Smooth muscle cell of bladder (primary cell): ENCODE measurements at places on chromosomes 6 and 20. TPM values are rescaled to one million over a fixed set of nuclear protein-coding genes. Genes with fewer than 3 reads are reported as not detected.

Gene CDSN
- under 0.01 TPM in 1 of 2 replicates, not detected in the other for total RNA-seq

Gene PAX1
- not detected in 2 replicates for total RNA-seq

Gene RAET1L
- not detected in 2 replicates for total RNA-seq

Gene BANF2
- not detected in 2 replicates for total RNA-seq

Gene IL20RA
- 0.14 and 0.55 TPM in 2 replicates for total RNA-seq
